ENCODE measurements at places on chromosomes 16 and 17.

DNA sequence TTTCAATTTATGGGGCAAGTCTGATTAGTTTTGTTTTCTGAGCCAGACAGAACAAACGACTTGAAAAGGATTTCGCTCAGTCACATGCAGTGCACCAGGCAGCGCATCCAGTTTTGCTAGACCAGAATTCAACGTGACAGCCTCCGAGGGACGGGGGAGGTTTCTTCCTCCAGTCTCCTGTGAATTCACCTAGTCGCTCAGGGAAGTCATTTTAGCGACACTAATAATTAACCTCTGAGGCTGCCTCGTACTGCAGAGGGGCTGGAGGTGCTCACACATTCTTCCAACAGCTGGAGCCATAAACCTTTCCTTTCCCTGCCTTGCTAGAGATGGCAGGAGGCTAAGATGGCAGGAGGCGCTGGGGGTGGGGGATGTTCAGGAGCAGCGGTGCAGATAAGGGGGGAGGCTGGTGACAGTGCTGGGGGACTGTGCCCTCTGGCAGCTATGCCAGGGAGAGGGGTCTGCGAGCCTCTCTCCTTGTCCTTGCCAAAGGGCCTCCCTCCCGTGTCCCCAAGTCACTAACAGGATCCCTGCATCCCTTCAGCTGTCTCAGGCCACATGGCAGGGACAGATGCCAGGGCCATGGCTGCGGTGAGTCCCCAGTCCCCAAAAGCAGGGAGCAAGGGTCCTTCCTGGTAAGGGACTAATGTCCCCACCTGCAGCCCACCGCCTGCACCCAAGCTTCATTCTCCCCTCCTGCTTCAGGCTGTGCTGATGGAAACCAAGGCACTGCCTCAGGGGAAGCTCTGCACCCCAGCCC lies 24.0 kb downstream of the MXRA7 start:
- no peak for DNase-seq

DNA sequence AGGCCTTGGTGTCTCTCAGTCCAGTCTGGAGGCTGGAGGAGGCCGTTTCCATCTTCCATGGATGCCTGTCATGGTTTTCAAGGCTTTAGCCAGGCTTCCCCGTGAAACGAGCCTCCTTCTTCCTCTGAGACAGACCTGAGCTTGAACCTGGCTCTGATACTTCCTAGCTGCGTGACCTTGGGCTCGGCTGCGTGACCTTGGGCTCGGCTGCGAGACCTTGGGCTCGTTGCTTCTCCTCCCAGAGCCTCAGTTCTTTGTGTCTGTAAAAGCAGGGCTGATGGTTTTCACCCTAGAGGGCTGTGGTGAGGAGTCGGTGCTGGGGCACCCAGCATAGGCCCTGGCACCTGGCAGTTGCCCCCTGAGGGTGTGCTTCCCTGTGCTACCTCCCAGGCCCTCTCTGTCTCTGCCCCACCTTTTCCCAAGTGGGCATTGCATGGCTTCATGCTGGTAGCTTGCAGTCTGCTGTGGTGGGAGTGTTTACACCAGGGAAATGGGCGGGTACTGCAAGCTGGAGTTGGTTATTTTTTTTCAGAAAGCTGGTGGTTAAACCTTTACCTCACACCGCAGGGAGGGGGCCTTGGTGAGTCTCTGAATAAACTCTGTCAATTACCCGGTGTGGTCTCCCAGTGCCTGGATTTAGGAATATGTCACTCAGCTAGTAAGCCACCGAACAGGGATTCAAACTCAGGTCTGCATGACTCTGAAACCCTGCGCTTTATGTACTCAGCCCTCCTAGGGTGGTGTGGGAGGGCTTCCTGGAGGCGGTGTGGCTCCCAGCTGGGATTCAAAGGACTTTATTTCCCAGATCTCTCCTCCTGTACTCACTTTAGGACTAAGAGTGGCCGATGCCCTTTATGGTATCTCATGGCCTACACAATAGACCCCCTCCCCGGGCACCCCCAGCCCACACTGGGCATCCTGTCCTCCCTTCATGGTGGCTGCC lies 129.0 kb upstream of the CIBAR2 start:
- no peak for DNase-seq

GRCh38 chr17:3506054-3506453 lies 30.3 kb downstream of the ASPA start:
- no peak for DNase-seq

DNA sequence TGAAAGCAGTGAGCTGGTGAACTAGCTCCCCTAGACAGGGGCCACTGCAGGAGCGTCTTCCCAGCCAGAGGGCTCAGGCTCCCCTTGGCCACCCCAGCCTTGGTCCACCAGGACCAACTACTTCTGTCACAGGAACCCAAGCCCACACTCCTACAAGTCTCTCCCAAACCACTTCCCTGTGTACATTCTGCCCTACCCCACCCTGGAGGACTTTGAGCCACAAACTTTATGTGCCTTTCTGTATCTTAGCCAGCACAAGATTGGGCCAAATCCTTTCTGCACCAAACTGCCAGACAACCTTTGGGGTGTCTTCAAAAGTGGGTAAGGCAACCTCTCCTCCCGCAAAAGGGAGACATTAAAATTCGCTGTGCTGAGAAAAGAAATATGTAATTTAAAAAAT lies 31.6 kb downstream of the EFCAB5 start:
- no peak for DNase-seq

GRCh38 chr17:49994085-49995054 lies 654 bp downstream of the DLX3 start:
- DNase-seq: no peak

DNA sequence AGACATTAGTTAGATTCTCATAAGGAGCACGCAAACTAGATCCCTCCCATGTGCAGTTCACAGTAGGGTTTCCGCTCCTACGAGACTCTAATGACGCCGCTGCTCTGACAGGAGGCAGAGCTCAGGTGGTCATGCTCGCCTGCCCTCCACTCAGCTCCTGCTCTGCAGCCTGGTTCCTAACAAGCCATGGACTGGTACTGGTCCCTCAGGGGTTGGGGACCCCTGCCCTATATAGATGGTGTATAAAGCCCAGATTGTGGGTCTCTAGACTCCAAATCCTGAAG lies 52.1 kb upstream of the LYRM9 start:
- no peak for DNase-seq

- no peak for DNase-seq
Measured at GRCh38 chr16:84443166-84443802, 61.2 kb downstream of the MEAK7 start.

GRCh38 chr17:15404106-15405057 lies 63.0 kb upstream of the TEKT3 start:
- no peak for DNase-seq

Data from left renal pelvis (tissue), 4 donors.